Non-pigmented ciliary epithelial cell (primary cell): ENCODE measurements at places on chromosomes 12 and 14.

GRCh38 chr12:29672580-29672979, 111.2 kb downstream of the TMTC1 start:
- no peak for DNase-seq

DNA sequence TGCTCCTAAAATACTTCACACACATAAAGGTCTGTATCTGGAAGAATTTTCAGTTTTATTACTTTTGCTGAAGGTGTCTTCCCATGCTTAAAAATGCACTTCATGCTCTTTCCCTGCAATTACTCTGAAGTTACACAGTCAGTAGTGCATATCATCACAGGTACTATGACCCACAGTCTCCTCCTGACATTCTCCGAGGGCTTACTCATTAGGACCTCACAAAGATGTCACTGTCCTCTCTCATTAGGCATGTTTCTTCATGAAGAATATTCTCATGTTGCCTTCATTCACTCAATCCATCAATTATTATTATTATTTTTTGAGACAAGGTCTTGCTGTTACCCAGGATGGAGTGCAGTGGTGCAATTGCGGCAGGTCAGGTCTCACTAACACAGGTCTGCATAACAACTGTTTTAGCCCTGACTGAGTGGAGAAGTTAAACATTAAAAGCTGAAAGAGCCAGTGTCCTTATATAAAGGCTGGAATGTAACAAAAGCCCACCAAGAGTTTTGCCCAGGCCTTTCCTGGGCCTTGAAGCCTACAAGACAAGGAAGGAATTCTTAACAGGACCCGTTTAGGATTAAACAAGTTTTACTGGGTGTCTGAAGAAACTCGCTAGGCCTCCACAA, 119.5 kb upstream of the WSCD2 start:
- DNase-seq: no peak

DNA sequence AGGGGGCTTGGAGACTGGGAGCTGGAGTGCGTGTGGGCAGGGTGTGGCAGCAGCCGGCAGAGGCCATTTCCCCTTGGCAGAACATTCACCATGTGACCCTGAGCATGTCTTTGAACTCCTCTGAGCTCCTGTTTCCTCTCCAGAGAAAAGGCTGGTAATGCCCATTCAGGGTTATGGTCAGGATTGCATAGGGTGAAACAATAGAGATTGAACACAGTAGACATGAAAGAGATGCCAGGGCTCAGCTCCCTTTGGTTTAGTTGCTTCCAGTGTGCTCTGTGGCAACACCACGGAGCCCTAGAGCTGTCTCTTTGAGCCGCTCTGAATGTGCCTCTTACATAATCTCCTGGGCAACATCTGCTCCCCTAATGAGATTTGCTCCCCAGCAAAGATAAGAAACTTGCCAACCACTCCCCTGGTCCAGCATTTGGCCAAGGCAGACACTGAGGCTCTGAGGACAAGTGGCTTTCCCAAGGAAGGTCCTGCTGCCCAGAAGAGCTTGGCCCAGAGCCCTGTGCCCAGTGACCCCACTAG, 4.6 kb downstream of the IFI27 start:
- no peak for DNase-seq

DNA sequence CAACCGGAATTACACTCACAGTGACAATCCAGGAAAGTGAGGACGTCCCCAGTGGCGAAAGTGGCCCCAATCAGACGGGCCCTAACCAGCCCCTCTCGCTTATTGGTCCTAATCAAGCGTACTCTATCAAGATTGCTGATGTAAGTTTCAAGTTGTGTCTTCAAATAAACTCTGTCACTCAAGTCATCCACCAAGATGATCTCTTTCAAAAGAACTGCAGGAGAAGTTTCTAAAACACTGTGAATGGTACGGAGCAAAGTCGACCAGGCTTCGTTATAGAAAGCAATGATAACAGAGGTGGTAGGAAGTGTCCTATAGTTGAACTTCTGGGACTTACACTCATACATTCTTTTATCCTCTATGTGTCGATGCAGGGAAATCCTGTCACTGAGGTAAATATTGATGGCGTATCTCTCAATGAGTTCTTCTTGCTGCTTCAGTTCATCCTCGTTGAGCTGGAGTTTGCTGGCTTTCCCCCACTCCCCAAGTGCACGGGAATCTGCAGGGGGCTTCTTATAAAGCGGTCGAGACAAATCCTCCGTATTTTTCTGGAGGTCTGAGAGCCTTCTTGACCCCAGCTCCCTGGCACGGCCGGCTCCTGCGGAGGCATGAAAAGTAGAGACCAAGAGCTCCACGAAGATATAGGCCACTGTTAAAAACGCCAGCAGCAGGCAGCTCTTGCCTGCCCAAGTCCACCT, 604 bp downstream of the GALNT4 start:
- no peak for DNase-seq

DNA sequence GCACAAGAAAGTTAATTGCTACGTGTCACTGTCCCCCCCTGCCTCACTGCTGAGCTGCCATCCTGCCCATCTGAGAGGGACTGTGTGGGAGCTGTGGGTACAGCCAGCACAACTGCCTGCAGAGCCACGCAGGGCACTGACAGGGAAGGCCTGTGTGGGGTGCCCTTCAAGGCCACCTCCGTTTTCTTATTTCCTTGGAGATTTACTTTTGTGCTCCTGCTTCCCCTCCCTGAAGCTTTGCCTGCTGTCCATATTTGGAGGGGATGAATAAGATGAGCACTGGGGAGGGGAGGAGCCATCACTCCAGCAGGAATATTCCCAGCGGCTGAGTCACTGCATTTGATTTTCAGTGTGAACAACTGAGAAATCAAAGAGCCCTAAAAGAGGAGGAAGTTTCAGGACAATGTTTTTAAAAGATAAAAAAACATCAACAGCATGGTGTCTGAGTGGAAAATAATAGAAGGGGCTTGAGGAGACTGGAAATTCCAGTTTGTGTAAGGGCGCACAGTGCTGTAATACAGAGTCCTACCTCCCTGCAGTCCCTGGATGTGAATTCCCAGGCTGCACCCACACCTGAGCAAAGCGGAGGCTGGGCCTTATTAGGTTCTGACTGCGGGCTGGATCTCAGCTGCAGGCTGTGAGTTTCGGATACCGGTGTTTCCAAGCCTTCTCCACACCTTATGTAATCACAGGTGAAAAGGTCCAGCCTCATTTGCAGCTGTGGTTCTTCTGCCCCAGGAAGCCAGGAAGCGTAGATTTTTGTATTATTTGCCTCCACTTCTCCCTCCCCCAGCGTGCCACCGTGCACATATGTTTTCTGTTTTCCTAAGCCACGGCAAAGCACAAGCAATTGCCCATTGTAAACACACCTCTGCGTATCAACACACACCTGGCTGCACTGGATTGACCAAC, 192.6 kb upstream of the BCL2L14 start:
- peak; percentile 49 for DNase-seq

DNA sequence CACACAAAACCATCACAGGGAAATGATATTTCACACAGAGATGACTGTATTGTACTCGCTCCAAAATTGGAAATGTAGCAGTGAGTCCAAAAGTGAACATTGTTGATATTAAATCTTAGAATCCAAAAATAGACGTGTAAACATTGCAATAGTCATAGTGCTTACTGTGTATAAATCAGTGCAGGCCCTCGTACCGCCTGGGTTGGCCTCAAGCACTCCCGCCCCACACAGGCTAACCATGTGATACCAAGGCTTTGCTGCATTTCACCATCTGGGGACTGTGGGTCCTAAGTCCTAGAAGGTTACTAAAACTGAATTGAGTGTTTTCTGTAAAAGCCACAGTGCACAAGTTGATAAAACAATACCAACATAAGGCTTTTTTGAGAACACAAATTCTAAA, 107.3 kb downstream of the PPP2R5E start:
- peak; percentile 26 for DNase-seq
